ENCODE measurements at places on chromosomes 13 and 19. TPM values are rescaled to one million over a fixed set of nuclear protein-coding genes. Genes with fewer than 3 reads are reported as not detected.

The PPP1R15A gene
- total RNA-seq: 39.8 TPM

The CHST8 gene
- total RNA-seq: 1.1 TPM

The NUDT15 gene
- 34.0 TPM for total RNA-seq

The ZNF724 gene
- total RNA-seq: 1.8 TPM

The ZNF829 gene
- total RNA-seq: 1.9 TPM

The HSH2D gene
- not detected for total RNA-seq

The HRC gene
- total RNA-seq: not detected

The SYT3 gene
- total RNA-seq: not detected

The CCDC8 gene
- total RNA-seq: 22.2 TPM

The RAB3A gene
- 0.18 TPM for total RNA-seq

All from myometrial cell (primary cell).